ENCODE measurements at places on chromosomes 13 and 19.

- peak; percentile 84 for DNase-seq
Observed at GRCh38 chr19:3284759-3285646, 60.5 kb downstream of the CELF5 start.

GRCh38 chr19:47518139-47518538, 3.3 kb upstream of the NAPA start:
- peak; percentile 72 for DNase-seq

DNA sequence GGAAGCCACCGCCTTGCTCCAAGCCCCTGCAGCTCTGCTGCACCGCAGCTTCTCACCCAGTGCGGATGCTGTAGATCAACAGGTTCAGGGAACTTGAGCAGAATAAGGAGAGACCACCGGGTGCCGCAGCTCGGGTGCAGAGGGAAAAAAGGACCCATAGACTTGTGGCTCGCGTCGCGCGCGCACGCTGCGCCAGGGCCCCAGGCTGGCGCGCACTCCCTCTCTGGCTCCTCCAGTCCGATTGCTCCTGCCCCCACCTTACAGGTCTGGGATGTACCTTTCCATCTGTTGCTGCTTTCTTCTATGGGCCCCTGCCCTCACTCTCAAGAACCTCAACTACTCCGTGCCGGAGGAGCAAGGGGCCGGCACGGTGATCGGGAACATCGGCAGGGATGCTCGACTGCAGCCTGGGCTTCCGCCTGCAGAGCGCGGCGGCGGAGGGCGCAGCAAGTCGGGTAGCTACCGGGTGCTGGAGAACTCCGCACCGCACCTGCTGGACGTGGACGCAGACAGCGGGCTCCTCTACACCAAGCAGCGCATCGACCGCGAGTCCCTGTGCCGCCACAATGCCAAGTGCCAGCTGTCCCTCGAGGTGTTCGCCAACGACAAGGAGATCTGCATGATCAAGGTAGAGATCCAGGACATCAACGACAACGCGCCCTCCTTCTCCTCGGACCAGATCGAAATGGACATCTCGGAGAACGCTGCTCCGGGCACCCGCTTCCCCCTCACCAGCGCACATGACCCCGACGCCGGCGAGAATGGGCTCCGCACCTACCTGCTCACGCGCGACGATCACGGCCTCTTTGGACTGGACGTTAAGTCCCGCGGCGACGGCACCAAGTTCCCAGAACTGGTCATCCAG, 964 bp downstream of the PCDH17 start:
- DNase-seq = peak; percentile 24

DNA sequence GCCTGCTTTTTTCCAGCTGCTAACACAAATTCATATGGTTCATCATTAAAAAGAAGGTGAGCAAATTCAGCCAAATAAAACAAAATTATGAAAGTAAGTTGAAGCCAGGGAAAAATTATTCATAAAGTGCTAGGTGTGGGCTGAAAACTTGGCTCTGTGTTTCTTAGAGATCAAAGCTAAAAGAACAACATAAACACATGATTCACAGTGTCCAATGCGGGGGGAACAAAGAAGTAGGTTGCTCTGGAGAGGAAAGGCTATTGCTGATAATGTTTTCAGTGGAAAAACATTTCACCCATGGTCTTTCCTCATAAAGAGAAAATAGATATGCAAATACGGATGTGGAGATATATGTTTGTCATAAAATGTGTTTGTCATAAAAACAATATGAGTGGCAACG, 1691.5 kb upstream of the SLC10A2 start:
- no peak for DNase-seq

- no peak for DNase-seq
Observed at GRCh38 chr13:93318534-93319254, 92.1 kb downstream of the GPC6 start.

GRCh38 chr13:33257841-33258807, 27.4 kb downstream of the STARD13 start:
- no peak for DNase-seq

DNA sequence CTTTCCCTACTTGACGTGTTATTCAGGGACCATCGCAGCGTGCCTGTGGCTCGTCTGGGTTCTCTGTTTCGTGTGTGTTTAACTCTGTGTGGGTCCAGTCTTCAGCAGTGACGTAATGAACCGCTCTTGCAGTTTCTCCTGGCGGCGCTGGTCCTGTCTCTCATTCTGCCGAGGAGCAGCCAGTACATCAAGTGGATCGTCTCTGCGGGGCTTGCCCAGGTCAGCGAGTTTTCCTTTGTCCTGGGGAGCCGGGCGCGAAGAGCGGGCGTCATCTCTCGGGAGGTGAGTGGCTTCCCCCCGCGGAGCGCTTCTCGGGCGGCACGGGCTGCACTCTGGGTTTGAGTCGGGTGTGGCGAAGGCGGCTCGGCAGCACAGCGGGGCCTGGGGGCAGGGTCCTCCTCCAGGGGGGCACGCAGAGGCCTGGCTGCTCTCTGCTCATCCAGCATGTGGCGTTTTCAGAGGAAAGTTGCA, 36.3 kb upstream of the TFDP1 start:
- no peak for DNase-seq

- no peak for DNase-seq
Observed at GRCh38 chr19:13831537-13832467, 36.6 kb downstream of the ZSWIM4 start.

- DNase-seq = no peak
Observed at GRCh38 chr13:109836629-109837607, 50.5 kb upstream of the IRS2 start.

DNA sequence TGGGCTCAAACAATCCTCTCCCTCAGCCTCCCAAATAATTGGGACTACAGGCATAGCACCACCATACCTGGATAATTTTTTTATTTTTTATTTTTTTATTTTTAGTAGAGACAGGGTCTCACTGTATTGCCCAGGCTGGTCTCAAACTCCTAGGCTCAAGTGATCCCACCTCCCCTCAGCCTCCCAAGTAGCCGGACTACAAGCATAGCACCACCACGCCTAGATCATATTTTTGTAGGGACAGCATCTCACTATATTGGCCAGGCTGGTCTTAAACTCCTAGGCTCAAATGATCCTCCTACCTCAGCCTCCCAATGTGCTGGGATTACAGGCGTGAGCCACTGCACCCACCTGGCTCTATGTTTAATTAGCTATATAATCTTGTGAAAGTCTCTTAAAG, 114.2 kb downstream of the TRPC4 start:
- no peak for DNase-seq

DNA sequence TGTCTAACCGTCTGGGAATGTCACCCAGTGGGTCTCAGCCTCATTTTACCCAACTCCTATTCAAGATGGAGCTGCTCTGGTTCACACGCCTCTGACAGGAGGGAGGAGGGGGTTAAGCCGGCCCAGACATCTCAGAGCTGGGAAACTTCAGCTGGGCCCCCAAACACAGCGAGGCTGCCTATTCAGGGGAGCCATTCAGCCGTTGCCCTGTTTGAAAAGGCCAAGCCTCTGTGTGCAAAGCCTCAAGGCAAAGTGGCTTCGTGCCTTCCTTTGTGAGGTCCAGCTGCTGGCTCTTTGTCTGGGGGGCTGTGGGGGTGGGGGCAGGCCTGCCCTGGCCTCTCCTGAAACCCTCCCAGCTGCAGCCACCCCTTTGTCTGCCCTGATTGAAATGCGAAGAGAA, 147.4 kb downstream of the PTPRS start:
- no peak for DNase-seq

- no peak for DNase-seq
Observed at GRCh38 chr19:1220477-1220930, 14.9 kb downstream of the STK11 start.

GRCh38 chr13:102139626-102140025, 262.2 kb downstream of the FGF14 start:
- no peak for DNase-seq

GRCh38 chr13:25778808-25779305, 273.0 kb downstream of the SHISA2 start:
- DNase-seq = no peak

GRCh38 chr13:74056801-74057542, 77.2 kb downstream of the KLF12 start:
- no peak for DNase-seq

GRCh38 chr19:19966862-19967261, 66.1 kb downstream of the ZNF93 start:
- DNase-seq = no peak

GRCh38 chr13:90388887-90389452, 958.5 kb upstream of the MIR17HG start:
- DNase-seq = no peak

DNA sequence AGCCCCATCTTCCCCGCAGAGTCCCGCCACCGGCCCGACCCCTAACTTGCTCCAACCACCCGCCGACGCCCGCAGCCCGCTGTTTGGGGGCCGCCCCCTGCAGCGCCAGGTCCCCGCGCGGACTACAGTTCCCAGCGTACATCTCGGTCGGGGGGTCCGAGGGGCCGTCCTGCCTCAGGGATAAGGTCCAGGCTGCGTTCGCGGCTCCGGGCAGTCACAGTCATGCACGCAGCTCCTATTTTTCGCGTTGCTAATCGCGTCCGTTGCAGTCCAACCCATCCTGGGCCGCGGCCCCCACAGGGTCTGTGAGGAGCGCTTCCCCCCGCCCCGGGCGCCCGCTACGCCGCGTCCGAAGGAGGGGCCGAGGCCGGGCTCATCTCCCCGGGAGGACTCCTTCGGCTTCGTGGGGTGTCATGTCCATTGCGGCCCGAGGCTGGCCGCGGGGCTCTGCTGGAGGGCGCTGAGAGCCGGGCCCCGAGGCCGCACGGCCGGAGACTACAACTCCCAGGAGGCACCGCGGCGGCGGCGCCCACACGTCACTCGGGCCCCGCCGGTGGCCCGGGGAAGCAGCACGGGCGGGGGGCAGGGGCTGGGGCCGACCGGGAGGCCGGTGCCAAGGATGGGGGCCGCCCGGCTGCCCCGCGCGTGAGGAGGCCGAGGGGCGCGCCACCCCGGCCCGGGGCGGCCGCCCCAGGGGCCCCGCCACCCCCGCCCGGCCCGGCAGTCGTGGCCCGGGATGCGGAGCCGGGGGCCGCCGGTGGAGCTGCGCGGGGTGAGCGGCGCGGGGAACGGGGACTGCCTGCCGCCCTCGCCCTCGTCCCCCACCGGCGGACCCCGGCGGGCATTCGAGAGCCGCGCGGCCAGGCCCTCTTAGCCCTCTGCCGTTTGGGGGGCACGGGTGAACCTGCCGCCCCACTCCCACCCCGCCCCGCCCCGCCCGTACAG, at the start of gene MAP3K10:
MAP3K10 (plus strand) TSS at position 536 of the 945 bp plus-strand sequence. CDS start 606 bp downstream, outside the sequence.
- peak; percentile 94 for DNase-seq

DNA sequence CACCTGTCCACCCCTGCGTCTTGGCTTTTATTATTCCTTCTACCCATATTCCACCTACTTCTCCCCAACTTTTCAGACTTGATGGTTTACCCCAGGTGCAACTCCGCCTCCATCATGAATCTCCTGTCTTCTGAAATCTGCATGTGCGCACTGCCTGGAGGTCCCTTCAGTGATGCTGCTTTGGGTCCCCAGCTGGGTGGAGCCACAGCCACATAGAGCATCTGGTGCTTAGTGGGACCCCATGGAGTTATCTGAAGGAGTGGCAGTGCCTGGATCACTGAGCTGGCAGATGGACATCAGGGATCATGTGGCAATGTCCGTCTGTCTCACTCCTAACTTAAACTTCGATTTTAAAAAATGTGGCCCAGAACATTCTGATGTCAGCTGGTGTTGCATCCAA, 13.5 kb downstream of the ZNF536 start:
- no peak for DNase-seq

- DNase-seq = no peak
Observed at GRCh38 chr13:76439546-76439945, 446.7 kb downstream of the KCTD12 start.

DNA sequence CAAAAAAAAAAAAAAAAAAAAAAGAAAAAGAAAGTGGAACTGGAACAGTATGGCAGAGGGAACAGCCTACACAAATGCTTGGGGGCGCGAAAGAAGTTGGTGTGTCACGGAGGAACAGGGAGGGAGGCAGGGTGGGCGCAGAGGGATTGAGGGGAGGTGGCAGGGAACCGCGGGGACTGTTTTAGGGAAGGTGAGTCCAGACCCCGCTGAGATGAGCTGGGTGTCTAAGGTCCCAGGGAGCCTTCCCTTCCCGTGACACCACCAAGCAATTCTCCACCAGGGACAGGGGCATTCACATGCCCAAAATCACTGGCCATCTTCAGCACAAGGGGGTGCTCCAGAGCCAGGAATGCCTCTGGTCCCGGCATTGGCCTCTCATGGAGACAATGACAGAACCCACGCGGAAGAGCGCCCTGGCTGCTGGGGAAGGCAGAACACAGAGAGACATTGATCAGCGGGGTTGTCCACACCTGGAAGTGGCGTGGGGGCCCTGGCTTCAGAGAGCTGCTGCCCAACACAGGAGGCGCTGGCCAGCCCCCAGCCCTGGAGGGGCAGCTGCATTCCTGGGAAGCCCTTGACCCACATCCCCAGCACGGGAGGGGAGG, 6.9 kb downstream of the PEAK3 start:
- DNase-seq = peak; percentile 71

GRCh38 chr19:6723108-6723618, 2.7 kb upstream of the C3 start:
- DNase-seq = no peak

DNA sequence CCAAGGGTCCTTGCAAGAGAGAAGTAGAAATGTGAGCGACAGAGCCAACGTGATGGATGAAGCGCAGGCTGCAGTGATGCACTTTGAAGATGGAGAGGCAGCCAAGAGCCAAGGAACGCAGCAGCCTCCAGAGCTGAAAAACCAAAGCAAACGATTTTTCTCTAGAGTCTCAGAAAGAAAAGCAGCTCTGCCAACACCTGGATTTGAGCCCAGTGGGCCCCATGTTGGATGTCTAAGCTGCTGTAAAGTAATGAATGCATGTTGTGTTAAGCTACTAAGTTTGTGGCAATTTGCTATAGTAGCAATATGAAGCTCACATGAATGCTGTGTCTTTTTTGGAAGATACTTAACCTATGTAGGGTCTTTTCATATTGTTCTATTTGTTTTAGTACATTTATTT, 894.3 kb downstream of the EFNB2 start:
- DNase-seq = no peak

DNA sequence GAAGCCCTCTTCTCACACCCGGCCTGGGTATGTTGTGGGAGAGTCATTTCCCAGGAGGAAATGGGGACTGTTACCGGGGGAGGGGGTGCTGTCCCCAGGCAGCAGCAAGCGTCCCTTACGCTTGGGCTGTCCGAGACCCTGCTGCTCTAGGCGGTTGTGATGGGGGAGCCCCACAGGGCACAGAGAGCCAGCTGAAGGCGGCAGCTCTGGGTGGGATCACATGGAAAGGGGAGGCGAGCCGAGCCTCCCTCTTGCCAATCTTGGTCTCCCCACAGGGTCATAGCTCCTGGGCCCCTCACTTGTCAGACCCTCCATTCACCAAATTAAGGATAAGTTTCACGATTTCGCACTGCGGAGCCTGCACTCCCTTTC, 22.0 kb downstream of the EPN1 start:
- no peak for DNase-seq

Measured in GM20000 (cell line).